Heart right ventricle (tissue), 16 donors: ENCODE measurements at places on chromosomes 6 and 20. TPM values are rescaled to one million over a fixed set of nuclear protein-coding genes. Genes with fewer than 3 reads are reported as not detected.
A peak's percentile ranks its signal among the peaks of the same experiment; 100 is the strongest.

DNA sequence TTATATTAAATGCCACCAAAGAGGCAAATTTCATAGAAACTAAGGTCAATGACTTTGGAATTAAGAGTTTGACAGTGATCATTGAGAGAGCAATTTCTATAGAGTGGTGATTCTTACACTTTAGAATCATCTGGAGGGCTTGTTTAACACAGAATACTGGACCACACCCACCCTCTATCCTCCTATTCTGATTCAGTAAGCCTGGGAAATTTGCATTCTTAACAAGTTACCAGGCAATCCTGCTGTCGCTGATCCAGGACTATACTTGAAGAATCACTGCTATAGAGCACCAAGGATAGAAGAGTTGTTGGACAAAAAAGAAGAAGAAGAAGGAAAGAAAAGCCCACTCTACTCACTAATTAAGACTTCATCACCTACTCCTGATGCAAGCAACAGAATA is 21.3 kb upstream of the TBX18 start:
- no peak for DNase-seq

DNA sequence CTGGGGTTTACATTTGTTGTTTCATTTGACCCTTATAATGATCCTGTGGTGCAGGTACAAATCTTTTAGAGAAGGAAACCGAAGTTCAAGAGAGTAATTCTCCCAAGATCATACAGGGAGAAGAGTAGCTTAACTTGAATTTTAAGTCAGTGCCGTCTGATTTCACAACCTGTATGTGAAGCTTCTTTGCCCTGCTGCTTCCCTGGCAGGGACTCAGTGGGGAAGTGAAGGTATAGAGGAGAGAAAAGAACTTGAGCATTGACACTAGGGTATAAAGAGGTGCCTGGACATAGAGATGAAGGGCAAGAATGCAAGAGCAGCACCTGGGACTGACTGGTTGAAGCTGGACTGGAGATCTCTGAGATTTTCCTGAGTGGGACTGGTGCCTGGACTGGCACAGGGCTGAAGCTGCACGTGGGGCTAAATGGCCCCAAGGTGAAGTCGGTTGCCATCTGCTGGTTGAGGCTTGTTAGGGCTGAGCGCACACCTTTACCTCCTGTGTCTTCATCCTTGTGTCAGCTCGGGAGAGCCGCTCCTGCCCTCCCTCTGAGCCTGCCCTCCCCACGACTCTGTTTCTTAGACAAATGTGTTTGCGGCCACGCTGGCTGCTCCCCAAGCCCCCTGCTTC is 41.8 kb downstream of the FARS2 start:
- DNase-seq: peak; percentile 22

- DNase-seq: no peak
Measured at GRCh38 chr6:121984956-121985355, 414.5 kb upstream of the HSF2 start.

DNA sequence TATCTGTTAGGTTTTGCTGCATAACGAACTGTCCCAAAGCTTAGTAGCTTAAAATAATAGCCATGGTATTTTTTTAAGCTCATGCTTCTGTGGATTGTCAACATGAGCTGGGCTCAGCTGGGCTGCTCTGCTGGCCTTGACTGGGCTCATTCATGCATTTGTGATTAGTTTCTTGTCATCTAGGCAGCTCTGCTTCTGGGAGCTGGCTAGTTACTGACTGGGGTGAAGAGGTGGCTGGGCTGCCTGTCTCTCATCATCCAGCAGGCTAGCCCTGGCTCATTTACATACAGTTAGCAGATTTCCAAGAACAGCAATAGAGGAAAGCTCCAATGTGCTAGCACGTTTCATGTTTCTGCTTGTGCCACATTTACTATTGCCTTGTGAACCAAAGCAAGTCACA is 165.1 kb upstream of the PCSK2 start:
- no peak for DNase-seq

C4B gene
- total RNA-seq: 38.3 TPM
